RPMI7951 (cell line): ENCODE measurements at places on chromosomes 7 and 10. TPM values are rescaled to one million over a fixed set of nuclear protein-coding genes. Genes with fewer than 3 reads are reported as not detected.

DNA sequence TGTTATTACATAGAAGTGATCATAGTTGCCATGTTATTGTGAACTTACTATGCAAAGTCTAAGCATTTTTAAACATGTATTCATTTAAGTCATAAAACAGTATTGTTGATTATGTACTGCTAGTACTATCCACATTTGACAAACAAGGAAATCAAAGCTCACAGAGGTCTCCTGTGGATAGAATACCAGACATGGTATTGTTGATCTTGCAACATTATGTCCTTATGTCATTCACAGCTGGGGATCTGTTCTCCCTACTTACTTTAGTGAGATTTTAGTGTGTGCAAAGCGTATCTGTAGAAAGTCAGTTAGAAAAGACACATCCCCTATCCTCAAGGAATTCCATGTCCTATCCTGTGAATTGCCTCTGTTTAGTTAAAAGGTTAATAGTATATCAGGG, 106.1 kb downstream of the SND1 start:
- no peak for DNase-seq

- DNase-seq = peak; percentile 95
These were observed 25.9 kb downstream of the GPRIN2 start for GRCh38 chr10:46530249-46531186.

- no peak for DNase-seq
These were observed 305.7 kb downstream of the FZD1 start for GRCh38 chr7:91569728-91570457.

DNA sequence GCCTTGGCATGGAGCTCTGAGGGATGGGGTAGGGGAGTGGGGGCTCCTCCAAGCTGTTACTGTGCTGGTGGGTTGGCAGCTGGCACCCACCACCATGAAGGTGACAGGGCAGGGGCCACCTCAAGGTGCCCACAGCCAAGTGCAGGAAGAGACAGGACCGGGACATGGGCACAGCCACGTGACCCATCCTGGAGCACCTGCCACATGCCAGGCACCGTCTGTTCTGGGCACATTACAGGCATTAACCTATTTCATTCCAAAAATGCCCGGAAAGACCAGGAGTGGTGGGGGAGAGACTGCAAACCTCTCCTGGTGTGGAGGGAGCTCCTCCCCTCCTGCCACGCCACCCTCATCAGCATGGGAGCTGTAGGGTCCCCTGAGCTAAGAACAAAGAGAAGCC, 56.7 kb downstream of the CAMK2B start:
- DNase-seq = no peak

DNA sequence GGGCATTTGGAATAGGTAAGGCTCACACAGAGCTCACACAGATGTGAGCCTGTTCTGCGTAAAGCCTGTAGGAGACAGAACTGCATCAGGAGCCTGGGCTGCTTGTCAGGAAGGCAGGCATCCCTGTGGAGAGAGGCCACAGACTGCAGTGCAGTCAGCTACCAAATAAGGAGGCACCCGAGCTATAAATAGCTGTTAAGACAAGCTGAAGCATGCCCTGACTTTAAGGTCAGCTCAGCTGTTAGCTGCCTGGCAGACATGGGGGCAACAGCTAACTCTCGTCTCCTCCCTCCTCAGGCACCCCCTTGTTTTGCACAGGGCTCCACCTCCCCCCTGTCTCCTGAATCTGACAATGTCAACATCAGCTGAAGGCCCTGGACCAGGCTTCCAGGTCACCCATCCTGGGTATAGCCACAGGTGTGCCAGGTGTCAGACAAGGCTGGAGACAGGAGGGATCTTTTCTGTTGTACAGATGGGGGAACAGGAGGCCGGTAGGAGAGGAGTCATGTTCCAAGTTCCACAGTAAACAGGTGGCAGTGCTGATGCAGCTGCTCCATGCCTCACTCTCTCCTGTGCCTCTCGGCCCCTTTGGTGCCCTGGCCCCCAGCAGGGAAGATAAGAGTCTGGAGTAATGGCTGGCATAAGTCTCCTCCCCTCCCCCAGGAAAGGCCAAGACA, 27.6 kb upstream of the MKRN1 start:
- DNase-seq = peak; percentile 49

GRCh38 chr10:107474650-107475049, 310.1 kb upstream of the SORCS1 start:
- DNase-seq = no peak

DNA sequence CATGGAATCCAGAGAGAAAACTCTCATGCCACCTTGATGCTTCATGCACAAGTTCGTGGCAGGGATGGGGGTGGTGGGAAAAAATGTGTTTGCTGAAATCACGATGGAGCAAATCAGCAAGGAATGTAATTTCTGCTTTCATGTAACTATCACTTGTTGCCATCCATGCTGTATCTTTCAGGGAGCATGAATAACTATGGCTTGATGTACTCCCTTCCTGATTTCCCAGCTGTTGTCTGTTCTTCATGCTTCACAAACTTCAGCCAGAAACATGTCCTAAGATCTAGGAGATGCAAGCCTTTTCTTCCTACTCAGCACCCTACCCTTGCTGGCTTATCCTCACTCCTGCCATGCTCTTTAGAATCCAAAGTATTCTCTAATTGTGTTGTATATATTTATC, 64.0 kb downstream of the LRRC4 start:
- DNase-seq = no peak

- no peak for DNase-seq
These were observed 33.2 kb downstream of the CNNM2 start for GRCh38 chr10:102951316-102951715.

DNA sequence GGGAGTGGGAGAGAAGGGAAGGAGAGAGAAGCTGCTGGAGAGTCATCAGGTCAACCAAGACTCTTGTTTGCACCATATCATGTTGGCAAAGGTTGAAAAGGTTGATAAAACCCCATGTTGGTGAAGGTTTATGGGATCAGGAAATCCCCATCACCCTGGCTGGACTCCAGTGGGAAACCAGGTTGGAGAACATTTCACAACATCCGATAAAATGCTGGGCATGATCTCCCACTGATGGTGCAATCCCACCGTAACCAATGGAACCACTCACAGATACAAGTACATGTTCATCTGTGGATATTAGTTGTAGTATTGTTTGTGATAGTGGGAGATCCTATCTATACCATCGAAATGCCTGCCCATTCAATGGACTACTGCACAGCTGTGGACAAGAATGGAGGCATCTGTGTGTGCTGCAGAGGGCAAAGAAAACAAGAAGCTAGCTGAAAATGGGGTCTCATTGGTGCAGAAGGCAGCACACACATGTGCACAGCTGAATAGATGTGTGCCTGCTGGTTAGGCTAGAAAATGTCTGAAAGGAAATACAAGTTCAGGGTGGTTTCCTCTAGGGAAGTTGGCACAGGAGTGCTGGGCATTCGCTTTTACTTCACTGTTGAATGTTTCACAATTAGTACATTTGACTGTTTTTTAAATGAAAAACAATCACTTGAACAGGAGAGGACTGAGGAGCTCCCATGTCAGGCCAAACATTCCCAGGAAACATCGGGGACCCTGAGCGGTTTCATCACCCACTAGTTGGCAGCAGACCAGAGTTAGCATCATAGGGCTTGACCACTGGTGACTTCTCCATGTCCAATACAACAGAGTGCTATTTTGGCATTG, 80.4 kb upstream of the MGMT start:
- no peak for DNase-seq

The IFIT3 gene
- total RNA-seq = 23.4 and 24.0 TPM in 2 replicates

The ANXA8L1 gene
- total RNA-seq = 0.48 TPM in 1 of 2 replicates, not detected in the other

The HOXA2 gene
- 0.84 and 1.1 TPM in 2 replicates for total RNA-seq

The ODAD2 gene
- not detected in 2 replicates for total RNA-seq

The COBL gene
- not detected in 2 replicates for total RNA-seq

The C7orf57 gene
- total RNA-seq = 0.59 and 1.4 TPM in 2 replicates

The VIPR2 gene
- not detected in 2 replicates for total RNA-seq
